ENCODE measurements at places on chromosomes 2 and 18.

GRCh38 chr2:143717536-143718168 is 588.4 kb downstream of the ARHGAP15 start:
- no peak for DNase-seq

GRCh38 chr18:63141778-63142176 is 177.8 kb downstream of the BCL2 start:
- peak; percentile 72 for DNase-seq

GRCh38 chr2:184906709-184907108 is 308.4 kb downstream of the ZNF804A start:
- no peak for DNase-seq

GRCh38 chr2:121663434-121663833 is 14.2 kb upstream of the CLASP1 start:
- DNase-seq: no peak

DNA sequence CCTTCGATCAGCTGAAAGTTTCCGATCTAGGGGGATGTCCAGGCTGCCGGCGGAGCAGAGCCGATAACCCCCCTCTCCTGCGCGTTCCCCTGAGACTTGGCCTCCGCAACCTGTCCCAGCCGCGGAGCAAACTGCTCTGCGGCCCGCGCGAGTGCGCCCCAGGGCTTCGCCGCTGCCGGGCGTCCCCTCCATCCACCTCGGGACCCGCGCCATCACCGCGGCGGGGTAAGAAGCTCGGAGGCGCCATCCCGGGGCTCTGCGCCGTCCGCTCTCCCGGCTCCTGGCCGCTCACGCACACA is 990 bp upstream of the GDF7 start:
- no peak for DNase-seq

GRCh38 chr2:46079985-46080560 is 217.1 kb upstream of the EPAS1 start:
- DNase-seq: peak; percentile 24

- no peak for DNase-seq
Observed at GRCh38 chr2:156037482-156037881, 295.0 kb downstream of the NR4A2 start.

DNA sequence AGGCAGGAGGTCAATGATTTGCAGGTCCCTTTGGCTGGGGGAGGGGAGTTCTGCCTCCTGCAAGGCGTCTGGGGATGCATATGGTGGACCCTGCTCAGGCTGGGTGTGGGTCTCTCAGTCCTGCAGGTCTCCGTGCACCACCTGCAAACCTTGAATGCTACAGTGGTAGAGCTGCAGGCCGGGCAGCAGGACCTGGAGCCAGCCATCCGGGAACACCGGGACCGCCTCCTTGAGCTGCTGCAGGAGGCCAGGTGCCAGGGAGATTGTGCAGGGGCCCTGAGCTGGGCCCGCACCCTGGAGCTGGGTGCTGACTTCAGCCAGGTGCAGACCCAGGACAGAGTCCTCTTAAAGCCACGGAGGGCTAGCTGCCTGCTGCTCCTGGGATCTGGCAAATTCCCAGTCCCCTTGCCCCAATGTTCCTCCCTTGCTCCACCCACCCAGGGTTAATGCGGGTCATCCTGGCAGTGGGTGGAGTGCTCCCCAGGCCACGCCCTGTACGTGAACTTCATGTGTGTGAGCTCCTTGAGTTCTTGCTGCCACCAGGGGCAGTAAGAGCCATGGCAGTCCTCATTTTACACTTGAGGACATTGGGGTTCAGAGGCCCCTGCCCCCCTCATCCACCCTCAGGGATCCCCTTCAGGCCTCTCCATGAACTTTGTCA is 3.1 kb downstream of the PROM2 start:
- no peak for DNase-seq

- no peak for DNase-seq
Observed at GRCh38 chr2:137654046-137654445, 310.2 kb upstream of the HNMT start.

DNA sequence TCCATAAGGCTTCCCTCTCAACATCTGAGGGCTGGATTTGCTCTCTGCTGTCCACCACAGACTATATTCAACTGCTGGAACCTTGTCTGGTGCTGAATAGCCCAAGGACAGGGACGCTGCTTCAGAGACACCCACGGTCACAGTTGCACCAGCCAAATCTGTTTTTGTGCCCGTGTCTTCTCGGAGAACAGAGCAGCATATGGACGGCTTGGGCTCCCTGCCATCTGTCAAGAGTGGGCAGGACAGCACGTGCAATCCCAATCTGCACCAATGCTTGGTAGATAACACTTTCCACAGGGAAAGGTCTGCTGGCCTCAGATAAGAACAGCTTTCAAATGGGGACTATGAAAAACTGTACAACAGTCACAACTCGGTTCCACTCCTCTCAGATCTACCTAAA is 466.1 kb downstream of the TGIF1 start:
- DNase-seq: no peak

DNA sequence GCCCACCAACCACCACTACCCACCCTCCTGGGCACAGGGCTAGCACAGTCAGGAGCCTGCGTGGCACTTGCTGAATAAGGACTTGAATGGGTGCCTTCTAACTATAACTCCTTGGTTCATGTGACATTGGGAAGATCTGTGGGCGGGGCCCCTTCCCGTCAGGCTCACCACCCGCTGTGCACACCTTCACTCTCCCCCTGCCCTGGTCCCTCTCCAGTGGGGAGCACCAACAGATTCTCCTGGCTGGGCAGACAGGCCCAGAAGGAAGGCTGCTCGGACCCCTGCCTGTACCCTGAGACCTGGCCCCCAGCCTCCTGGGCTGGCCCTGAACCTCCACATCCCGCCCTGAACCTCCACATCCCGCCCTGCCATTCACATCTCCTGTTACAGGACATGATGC is 33.4 kb upstream of the POMC start:
- DNase-seq: no peak

GRCh38 chr2:118696786-118697465 is 150.5 kb downstream of the EN1 start:
- no peak for DNase-seq

All from GM13977 (cell line).